Left colon (tissue), 2 donors: ENCODE measurements at places on chromosomes 12 and 14. TPM values are rescaled to one million over a fixed set of nuclear protein-coding genes. Genes with fewer than 3 reads are reported as not detected.

KRT80 gene
- total RNA-seq = 1.1 TPM

CELA1 gene
- not detected for total RNA-seq

NANOG gene
- total RNA-seq = 0.09 TPM

PSMC6 gene
- total RNA-seq = 61.6 TPM

RNASE13 gene
- total RNA-seq = not detected

SLC4A8 gene
- total RNA-seq = 1.8 TPM

POTEM gene
- total RNA-seq = not detected

RIMKLB gene
- total RNA-seq = 8.9 TPM

PLCZ1 gene
- not detected for total RNA-seq

SELPLG gene
- total RNA-seq = 1.3 TPM

HCAR2 gene
- total RNA-seq = 0.49 TPM

NTS gene
- 0.34 TPM for total RNA-seq
